ENCODE measurements at places on chromosomes 5 and 9.

DNA sequence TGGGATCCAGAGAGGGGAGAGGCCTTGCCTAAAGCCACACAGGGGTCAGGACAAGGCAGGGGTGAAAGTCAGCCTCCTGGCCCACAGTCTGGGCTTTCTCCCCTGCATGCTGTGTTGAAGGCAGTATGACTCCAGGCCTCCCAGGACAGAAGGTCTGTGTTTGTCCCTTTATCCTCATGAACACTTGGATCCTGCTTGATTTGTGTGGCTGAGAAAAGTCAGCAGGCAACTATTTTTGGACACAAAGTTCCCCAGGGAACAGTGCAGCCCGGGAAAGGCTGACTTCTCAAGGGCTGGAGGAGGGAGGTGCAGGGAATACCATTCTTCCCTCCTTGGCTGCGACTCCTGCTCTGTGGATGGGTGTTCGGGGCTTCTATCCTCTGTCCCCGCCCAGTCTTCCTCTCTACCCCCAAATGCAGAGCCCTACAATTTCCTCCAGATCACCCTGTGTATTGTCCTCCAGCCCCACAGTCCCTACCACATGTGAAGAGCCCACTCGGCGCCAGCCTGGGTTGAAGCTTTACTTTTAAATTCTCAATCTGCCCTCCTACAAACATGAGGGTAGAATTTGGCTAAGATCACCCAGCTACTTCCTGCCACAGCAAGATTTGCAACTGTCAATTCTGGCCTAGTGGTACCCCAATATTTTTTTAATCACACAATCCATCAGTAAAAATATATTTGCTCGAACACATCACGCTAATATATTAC, 4.1 kb downstream of the AKNA start:
- DNase-seq = no peak

- no peak for DNase-seq
These were observed 56.7 kb upstream of the CLINT1 start for GRCh38 chr5:157915638-157916037.

DNA sequence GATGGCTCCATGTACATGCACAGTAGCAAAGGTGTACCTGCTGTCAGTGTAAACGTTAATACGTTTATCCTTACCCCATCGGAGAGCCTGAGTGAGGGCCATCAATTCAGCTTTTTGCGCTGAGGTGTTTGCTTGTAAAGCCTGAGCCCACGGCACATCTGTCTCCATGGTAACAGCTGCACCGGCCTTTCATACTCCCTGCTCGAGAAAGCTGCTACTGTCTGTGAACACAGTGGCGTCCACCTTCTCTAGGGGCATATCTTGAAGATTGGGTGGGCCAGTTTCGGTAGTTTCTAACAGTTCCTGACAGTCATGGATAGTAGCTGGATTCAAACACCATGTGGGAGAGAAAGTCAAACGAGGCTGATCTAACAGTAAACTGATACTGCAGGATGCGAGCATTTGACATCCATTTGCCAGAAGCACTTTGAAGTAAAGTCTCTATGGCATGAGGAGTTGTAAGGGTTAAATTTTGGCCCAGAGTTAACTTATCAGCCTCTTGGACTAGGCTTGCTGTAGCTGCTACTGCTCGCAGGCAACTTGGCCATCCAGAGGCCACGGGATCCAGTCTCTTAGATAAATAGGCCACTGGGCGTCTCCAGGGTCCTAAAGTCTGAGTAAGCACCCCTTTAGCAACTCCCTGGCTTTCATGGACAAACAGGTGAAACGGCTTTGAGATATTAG, 21.0 kb upstream of the RHOBTB3 start:
- no peak for DNase-seq

DNA sequence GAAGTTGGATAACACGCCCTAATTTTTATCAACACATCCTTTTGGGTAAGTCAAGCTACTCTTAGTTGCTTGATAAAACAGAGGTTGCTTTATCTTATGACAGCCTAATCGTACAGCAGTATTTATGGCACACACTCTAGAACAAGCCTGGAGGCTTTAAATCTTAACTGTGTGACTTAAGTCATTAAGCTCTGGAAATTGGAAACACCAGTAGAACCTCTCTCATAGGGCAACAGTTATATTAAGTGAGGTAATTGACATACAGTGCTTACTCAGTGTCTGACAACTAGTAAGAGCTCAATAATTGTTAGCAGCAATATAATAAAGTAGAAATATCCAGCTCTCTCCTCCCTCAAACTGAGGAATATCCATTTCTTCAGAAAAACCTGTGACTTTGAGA, 808.9 kb upstream of the WWC1 start:
- DNase-seq = no peak

DNA sequence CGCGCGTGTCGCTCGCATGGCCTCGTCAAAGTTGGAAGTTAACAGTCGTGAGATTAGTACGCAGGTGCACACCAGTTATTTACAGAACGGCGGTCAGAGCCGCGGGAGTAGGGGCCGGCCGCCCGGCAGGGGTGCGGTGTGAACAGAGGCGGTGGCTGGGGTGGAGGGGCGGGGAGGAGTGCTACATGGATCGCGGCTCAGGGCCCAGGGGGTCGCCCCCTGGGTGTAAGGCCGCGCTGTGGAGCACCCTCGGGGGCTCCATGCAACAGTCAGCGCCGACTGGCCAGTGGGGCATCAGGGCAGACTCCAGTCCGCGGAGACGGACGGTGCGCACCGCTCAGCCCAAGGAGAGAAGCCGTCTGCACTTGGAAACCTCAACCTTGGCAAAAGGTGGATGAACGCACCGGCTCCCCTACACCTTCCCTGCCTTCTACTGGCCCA, 60.3 kb downstream of the ZNF354C start:
- DNase-seq = no peak
